ENCODE measurements at places on chromosomes 1 and 21. TPM values are rescaled to one million over a fixed set of nuclear protein-coding genes. Genes with fewer than 3 reads are reported as not detected.

Gene CHI3L2
- polyA plus RNA-seq = 0.11 TPM

Gene CRB1
- polyA plus RNA-seq = 3.3 TPM

Gene DDAH1
- 153 TPM for polyA plus RNA-seq

Gene CLCA1
- polyA plus RNA-seq = not detected

Gene CNR2
- 0.11 TPM for polyA plus RNA-seq

Gene PLA2G2A
- polyA plus RNA-seq = not detected

Gene LRRC39
- 2.4 TPM for polyA plus RNA-seq

Gene CHODL
- polyA plus RNA-seq = 86.6 TPM

Gene BCAS2
- polyA plus RNA-seq = 75.3 TPM

Gene TPTE
- not detected for polyA plus RNA-seq

Gene OR2M3
- 0.04 TPM for polyA plus RNA-seq

Gene LIPI
- 0.32 TPM for polyA plus RNA-seq

Gene DISP3
- polyA plus RNA-seq = 0.81 TPM

Gene CRABP2
- polyA plus RNA-seq = 111 TPM

Gene BARHL2
- polyA plus RNA-seq = not detected

Gene S100A12
- not detected for polyA plus RNA-seq

Gene TSACC
- polyA plus RNA-seq = 0.23 TPM

Gene P3H1
- polyA plus RNA-seq = 70.7 TPM

Gene SELP
- 3.8 TPM for polyA plus RNA-seq

Gene HNRNPCL4
- not detected for polyA plus RNA-seq

Gene FMOD
- 64.7 TPM for polyA plus RNA-seq

Gene TNFRSF18
- 0.66 TPM for polyA plus RNA-seq

Gene FAM131C
- 1.8 TPM for polyA plus RNA-seq

Gene C1orf74
- polyA plus RNA-seq = 1.3 TPM

Gene LRRC8D
- 44.1 TPM for polyA plus RNA-seq

Gene LCE3E
- polyA plus RNA-seq = not detected

Gene CFAP74
- polyA plus RNA-seq = 0.39 TPM

Gene NUDT17
- polyA plus RNA-seq = 5.6 TPM

Gene PDE9A
- polyA plus RNA-seq = 41.0 TPM

Gene RAP1GAP
- 23.8 TPM for polyA plus RNA-seq

Gene OR6N1
- polyA plus RNA-seq = not detected

Gene KDF1
- 11.0 TPM for polyA plus RNA-seq

Gene LCE1C
- polyA plus RNA-seq = not detected

Gene ZBTB8A
- polyA plus RNA-seq = 21.8 TPM

Gene LENEP
- polyA plus RNA-seq = 0.73 TPM

Gene RGS4
- 14.6 TPM for polyA plus RNA-seq

Gene IGSF21
- polyA plus RNA-seq = 0.52 TPM

Gene ZYG11A
- 0.18 TPM for polyA plus RNA-seq

Gene RIMKLA
- polyA plus RNA-seq = 0.70 TPM

Gene ABCA4
- polyA plus RNA-seq = 10.8 TPM

Gene CD244
- 0.15 TPM for polyA plus RNA-seq

Gene VSIG8
- polyA plus RNA-seq = 0.11 TPM

Gene GJA4
- polyA plus RNA-seq = 15.9 TPM

Gene NUDC
- polyA plus RNA-seq = 93.0 TPM

Gene FCRL4
- not detected for polyA plus RNA-seq

Gene IVL
- not detected for polyA plus RNA-seq

Gene GFI1
- polyA plus RNA-seq = 0.29 TPM

Gene CLCA4
- polyA plus RNA-seq = 0.13 TPM

Gene KCNE2
- polyA plus RNA-seq = 1.1 TPM

Gene VTCN1
- 1.8 TPM for polyA plus RNA-seq

Gene C1orf56
- polyA plus RNA-seq = 10.8 TPM

Gene MOB3C
- 13.4 TPM for polyA plus RNA-seq

Gene NPHS2
- 361 TPM for polyA plus RNA-seq

Gene GBP1
- polyA plus RNA-seq = 36.1 TPM

Gene B3GALT5
- polyA plus RNA-seq = 1.3 TPM

Gene CPT2
- polyA plus RNA-seq = 29.1 TPM

Gene FMO5
- polyA plus RNA-seq = 7.4 TPM

Gene LPAR3
- polyA plus RNA-seq = 0.92 TPM

Gene RHBDL2
- polyA plus RNA-seq = 0.92 TPM
